ENCODE measurements at places on chromosomes 6 and 20.
A peak's percentile ranks its signal among the peaks of the same experiment; 100 is the strongest.

- no peak for DNase-seq
Observed at GRCh38 chr6:90604546-90604945, 17.7 kb upstream of the MAP3K7 start.

DNA sequence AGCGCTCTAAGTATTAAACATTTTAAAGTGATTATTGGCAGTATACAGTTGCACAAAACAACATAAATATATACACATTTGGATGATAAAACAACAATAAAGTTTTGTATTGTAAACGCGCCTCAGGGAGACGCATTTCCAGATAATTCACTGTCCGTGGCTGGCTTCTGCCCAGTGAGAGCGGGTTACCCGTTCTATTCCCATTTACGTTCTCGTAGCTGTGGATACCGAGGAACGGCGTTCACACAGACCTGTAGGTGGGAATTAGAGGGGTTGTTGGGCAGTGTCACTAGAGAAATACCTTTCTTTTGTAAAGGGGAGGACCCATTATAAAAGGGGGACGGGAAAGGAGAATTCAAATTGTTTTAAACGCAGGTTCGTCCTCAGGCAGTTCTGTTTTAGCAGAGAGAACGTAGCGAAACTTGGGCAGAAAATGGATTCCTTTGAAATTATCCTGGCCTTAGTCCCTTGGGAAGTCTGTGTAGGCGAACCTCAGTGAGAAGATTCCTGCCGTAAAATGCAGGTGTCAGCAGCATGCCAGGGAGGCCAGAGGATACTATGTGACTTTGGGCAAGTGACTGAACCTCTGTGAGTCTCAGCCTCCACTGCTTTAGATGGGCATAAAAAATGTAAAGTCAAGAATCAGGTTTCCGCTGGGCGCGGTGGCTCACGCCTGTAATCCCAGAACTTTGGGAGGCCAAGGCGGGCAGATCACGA is 756 bp downstream of the MTG2 start:
- peak; percentile 29 for DNase-seq

DNA sequence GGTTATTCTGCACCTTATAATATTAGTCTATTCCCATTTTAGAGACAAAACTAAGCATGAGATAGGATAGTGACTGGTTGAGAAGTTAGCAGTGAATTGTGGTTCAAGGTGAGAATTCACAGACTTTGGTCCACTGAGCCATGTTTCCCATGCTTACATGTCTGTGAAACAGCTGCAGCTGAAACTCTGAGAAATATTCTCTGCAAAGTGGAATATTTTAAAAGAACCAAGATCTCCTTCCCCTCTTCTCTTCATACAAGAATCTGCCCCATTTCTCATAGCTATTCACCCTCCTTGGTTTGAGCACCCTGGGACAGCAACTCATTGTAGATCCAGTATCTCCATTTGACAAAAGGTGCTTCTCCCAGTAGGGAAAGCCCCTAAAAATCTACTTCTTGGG is 70.2 kb upstream of the TMEM170B start:
- DNase-seq: no peak

DNA sequence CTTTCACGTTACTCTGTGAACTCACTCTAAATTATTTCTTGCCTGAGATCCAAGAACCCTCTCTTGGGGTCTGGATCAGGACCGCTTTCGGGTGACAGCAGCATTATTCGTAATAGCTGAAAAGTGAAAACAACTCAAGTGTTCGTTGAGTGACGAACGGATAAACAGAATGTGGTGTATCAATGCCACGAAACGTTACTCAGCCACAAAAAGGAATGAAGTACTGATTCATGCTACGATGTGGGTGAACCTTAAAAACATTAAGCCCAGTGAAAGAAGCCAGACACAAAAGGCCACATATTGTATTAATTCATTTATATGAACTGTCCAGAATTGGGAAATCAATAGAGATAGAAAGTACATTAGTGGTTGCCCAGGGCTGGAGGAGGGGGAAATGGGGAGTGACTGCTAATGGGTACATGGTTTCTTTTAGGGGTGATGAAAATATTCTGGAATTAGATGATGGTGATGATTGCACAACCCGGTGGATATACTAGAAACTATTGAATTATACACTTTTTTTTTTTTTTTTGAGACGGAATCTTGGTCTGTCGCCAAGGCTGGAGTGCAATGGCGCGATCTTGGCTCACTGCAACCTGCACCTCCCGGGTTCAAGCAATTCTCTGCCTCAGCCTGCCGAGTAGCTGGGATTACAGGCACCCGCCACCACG is 8.4 kb downstream of the PTGIS start:
- DNase-seq: no peak

DNA sequence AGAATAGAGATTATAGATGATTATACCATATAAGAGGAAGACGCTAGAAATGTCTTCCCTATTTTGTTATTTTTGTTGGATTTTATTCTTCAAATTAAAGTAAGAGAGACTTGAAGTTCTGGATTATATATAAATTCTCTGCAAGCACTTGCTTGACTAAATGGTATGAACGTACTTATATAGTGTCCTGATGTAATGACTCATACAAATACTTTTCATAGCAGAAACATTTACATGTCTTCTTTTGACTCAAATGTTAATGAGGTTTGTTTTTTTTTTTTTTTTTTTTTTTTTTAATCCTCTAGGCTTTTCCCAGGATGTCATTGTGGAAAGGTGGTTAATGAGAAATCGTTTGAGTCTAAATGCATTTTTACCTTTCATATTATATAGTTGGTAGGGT is 55.0 kb downstream of the PDE7B start:
- DNase-seq: no peak

GRCh38 chr6:150332939-150333584 is 35.8 kb upstream of the IYD start:
- no peak for DNase-seq

DNA sequence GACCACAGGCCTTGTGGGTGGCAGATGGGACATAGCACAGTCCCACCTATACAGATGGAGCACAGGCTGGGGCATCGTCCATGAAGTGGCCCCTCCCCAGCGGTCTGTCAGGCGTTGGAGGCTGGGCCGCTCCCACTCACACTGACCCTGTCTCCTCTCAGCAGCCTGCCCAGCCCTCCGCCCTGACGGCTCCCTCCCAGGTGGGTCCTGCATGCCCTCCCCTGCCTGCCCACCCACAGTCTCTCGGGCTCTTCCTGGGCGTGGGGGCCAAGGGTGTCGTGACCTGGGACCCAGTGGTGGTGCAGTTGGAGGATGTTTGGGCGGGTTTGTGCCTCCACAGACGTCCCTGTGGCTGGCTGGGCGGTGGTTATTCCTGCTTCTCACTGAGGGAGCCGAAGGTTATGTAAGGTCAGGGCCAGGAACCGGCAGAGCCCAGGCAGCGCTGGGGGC is 22.3 kb downstream of the COL20A1 start:
- no peak for DNase-seq

GRCh38 chr6:122671251-122671650 is 61.0 kb downstream of the PKIB start:
- no peak for DNase-seq

DNA sequence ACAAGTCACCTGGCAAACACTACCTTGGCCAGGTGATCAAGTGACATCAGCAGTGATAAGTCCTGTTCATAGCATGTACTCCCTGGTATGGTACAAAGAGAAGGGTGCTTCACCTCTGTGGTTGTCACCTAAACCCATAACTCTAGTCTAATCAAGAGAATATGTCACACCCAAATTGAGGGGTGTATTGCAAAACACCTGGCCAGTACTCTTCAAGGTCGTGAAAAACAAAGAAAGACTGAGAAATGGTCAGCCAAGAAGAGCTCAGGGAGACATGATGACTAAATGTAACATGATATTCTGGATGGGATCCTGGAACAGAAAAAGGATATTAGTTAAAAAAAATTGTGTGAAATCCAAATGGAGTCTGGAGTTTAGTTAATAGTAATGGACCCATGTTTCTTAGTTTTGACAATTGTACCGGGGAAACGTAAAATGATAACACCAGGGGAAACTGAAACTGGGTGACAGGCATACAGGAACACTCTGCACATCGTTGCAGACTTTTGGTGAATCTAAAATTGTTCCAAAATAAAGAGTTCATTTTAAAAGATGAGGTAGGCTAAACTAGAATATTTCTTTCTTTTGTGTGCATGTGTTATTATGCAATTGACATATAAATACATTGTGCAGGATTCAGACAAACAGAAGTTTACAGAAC is 262.0 kb downstream of the CDC5L start:
- DNase-seq: no peak

DNA sequence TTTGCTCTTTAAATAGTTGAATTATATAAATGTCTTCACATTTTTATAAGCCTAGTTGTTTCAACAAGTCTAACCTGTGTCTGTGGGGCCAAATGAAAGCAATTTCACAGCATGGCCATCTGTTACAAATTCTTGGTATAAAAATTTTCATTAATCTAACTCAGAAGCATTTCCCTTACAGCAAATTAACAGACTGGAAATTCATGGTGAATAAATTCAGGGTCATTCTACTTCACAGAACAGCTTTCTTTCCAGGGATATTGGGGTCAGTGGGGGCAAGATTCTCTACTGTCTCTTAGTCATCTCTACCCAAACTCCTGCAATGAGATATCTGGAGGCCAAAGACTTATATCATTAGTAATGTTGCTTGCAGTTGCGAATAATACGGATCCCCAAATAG is 352.1 kb downstream of the MMUT start:
- no peak for DNase-seq

DNA sequence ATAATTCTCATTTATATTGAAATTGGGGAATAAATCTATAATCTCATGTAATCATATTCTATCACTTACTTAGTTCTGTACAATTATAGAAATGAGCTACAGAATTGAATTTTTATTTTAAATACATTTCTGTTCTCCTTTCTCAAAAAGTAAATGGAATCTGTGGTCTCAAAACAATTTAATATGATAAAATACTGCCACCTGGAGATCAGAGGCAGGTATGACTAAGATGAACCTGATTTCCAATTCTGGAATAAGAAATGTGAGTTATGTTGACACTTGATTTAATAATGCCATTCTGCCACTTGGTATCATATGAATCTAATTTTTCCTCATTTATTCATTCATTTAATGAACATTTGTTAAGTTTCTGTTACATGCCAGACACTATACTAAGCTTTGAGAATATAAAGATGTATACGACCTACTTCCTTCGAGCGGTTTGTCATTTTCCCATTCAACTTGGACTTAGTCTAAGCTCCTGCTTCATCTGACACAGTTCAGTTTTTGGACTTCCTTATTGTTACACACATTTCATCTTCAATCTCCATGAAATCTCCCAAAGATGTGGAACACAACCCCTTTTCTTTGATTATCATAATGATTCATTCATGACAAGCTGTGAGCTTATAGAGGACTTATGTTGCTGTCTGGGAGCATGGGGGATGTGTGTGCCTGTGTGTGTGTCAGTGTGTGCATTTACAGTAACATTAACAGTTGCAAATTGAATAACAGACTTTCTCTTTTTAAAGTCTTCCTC is 7.5 kb upstream of the CCDC28A start:
- DNase-seq: peak; percentile 80

DNA sequence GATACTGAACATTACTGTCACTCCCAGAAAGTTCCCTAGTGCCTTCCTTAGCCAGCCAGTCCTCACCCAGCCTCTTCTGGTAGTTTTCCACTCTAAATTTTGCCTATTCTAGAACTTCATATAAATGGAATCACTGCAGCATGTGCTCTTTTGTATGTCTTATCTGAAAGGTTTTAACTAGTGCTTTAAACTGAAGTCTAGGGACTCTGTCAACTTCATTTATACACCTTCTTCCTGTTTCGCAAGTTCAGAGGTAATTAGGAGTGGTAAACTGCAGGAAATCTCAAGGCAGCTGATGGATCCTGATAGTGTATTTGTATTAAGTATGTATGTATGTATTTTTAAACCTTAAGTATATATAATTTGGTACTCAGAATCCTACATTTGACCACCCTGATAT is 94.3 kb downstream of the TCP11 start:
- peak; percentile 59 for DNase-seq

DNA sequence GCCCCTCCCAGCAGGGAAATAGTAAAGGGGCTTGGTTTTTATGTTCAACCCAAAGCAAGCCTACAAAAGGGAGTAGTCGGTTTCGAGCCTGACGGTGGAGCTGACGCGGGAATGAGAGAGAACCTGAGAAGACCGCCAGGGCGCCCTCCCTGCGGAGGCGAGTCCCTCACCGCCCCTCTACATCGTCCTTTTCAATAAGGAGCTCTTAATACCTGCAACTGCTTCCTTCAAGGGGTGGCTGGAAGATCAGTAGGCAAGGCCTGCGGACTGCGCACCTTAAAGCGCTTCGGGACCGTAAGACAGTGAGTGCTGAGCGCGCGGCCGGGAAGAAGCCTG is 709 bp upstream of the ZNF76 start:
- peak; percentile 74 for DNase-seq

- DNase-seq: peak; percentile 55
Observed at GRCh38 chr6:33314943-33315792, 1.3 kb upstream of the TAPBP start.

- DNase-seq: no peak
Observed at GRCh38 chr6:18654821-18655220, 267.7 kb downstream of the RNF144B start.

- no peak for DNase-seq
Observed at GRCh38 chr6:97423190-97423589, 140.2 kb upstream of the MMS22L start.

GRCh38 chr6:6742535-6742934 is 154.0 kb downstream of the LY86 start:
- no peak for DNase-seq

- no peak for DNase-seq
Observed at GRCh38 chr6:17022604-17023003, 79.2 kb upstream of the STMND1 start.

GRCh38 chr20:51467956-51468626 is 74.4 kb downstream of the NFATC2 start:
- DNase-seq: no peak

DNA sequence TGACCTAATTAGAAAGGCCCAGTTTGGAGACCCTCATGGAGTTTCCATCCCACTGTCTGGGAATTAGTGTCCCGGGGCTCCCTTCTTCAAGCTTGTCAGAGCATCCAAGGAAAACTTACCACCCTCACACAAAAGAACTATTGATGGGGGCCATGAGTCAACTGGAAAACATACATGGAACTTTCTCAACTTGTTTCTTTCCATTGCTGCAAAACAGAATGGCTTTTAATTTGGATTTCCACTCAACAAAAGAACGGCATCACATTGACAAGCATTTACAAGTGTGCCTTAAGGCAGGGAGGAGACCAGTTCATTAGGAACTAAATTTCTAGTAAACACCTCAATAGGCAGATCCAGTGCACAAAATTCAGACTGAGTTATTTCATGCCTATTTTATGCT is 289.1 kb upstream of the PREP start:
- DNase-seq: no peak

DNA sequence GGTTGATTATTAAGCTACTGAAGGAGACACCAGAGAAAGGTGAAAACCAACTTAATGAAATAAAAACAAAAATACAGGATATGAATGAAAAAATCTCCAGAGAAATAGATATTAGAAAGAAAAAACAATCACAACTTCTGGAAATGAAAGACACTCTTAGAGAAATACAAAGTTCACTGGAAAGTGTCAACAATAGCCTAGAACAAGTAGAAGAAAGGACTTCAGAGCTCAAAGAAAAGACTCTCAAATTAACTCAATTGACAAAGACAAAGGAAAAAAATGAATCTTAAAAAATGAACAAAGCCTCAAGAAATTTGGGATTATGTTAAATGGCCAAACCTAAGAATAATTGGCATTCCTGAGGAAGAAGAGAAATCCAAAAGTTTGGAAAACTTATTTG is 10.3 kb upstream of the MCM9 start:
- no peak for DNase-seq

All from hematopoietic multipotent progenitor cell treated with erythropoietin and hydrocortisone succinate and interleukin-3 and kit ligand, for 6 days (in vitro differentiated cells).